ENCODE measurements at places on chromosomes 7 and 10.

- no peak for DNase-seq
These were observed 14.0 kb upstream of the RAMP3 start for GRCh38 chr7:45143616-45144015.

DNA sequence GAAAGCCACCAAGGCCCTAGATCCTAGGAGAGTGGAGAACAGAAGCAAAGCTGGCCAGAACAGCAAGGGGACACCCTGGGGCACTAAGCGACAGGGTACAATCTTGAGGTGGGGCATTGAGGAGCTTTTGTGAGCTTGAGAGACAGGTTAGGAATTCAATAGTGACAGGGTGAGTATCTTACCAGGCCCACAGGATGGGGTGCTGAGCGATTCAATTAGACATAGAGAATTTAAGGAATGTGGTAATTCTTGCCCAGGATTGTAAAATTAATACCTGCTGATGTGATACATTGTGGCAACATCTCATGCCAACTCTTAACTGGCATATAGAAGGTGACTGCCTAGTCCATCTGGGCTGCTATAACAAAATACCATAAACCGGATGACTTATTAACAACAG is 14.0 kb downstream of the RBP3 start:
- no peak for DNase-seq

GRCh38 chr7:92057375-92057774 is 76.9 kb downstream of the CYP51A1 start:
- no peak for DNase-seq

DNA sequence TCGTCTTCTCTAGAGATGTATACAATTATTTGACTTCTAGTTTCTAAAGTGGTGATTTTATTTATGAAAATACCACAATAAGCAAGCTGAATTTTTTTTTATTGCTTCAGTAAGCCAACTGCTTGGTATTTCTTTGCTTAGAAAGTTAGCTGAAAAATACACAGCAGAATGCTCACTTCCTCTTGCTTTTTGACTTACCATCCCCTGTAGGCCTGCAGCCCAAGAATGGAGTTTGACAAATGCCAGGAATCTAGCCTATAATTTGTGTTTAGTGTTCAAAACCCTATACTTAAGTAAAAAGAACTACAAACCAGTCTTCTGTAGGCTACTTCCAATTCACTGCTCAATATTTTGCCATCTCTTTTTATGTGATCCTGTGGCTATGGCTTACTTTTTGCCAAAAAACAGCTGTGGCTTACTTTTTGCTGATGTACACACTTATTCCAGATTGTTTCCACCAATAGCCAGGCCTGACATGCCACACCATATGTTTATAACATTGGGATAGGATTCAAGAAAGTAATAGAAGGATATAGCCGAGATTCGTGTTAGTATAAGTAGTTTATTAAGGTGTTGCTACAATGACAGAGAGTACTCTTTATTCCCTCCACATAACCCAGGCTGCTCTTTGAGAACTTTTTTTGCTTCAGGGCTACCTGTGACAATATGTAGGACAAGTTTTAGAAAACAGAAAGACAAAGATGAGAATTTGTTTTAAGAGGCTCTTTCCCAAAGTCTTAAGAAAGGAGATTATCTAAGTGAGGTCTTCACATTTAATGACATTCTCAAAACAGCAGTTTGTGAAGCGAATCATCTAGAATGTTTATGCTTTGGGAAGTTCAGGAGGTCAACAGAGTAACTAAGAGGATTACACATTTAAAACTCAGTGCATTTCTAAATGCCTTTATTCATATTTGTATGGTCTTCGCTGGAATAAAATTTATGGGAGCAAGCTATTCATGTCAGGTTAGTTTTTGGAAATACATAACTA is 263.9 kb upstream of the FZD1 start:
- DNase-seq: no peak

- DNase-seq: no peak
These were observed 29.9 kb downstream of the KAZALD1 start for GRCh38 chr10:101091546-101092290.

- no peak for DNase-seq
These were observed 19.7 kb upstream of the SHH start for GRCh38 chr7:155831807-155832524.

- no peak for DNase-seq
These were observed 17.5 kb downstream of the CFAP69 start for GRCh38 chr7:90262438-90262837.

DNA sequence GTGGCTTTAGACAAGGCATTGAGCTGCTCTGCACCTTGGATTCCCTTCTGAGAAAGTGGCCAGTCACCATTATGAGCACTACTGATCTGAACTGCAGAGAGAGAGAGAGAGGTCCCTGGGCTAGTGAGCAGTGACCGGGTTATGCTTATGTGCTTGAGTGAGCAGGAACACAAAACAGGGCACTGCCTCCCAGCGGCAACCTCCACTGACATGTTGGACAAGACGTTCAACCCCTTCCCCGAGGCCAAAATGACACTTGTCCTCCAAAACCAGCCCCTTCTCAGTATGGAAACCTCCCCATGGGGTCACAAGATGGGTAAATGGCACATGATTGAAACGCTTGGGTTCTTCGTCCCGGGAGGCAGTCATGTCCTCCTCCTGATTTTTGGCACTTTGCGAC is 339.4 kb upstream of the ZMIZ1 start:
- no peak for DNase-seq

GRCh38 chr7:83441-83840 is 108.9 kb upstream of the FAM20C start:
- no peak for DNase-seq

DNA sequence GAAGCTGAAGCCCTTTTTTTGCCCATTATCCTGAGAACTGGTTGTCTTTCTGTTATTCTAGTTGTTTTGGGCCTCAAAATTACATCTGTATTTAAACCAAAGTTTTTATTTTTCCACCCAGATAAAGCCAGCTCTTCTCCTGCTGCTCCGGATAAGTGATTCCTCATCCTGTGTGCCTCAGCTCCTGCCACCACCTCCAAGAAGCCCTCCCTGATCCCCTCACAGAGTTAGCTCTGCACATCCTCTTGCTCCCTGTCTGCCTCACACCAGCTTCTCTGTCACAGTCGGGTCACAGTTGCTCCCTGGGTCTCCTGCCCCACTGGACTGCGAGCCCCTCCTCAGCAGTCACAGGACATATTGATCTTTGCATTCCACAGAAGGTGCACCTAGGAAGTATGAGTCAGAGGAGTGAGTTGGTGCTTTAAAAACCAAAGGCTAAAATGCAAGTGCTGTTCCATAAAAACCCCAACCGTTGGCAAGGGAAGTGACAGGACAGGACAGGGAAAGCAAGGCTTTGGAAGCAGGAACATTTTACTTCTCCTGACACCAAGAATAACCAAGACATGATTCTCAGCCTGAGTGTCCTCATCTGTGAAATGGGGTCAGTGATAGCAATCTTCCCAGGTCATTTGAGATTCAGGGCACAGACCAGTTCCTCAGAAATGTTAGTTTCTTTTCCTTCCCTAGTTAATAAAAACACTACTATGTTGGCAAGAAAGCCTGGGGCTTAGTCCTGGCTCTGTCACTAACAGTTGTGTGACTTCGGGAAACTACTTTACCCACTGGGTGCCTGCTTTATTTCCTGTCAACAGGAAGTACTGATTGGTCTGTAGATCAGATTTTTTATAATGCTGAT is 36.5 kb upstream of the EEPD1 start:
- DNase-seq: no peak

DNA sequence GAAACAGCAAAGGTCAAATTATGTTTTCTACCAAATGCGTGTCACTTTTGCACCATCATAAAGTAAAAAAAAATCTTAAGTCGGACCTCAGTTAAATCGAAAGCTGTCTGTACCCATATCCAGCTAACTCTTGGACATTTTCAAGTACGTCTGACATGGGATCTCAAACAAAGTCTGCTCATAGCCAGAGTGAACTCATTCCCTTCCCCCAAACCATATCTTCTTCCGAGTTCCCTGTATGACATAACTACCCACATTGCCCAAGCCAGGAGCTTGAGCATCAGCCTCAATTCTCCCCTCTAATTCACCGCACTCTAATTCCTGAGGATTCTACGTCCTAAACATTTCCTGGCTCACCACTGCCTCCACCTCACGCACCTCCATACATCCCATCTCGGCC is 44.8 kb upstream of the TARP start:
- DNase-seq: no peak

GRCh38 chr10:125123476-125124114 is 36.8 kb downstream of the CTBP2 start:
- peak; percentile 87 for DNase-seq

DNA sequence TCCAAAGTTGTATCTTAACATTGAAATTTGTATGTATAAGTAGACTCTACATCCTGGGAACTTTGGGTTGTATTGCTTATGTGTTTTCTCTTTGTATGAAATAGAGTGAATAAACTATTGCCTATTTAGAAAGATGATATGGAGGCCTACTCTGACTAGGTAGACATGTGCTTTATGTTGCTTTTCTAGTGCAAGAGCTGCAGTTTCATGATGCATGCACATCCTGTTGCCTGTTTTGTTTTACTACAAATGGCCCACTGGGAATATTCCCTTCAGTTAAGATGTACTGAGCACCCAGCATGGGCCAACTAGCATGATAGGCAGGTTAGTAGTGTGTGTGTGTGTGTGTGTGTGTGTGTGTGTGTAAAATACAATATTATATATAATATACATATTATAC is 282.1 kb upstream of the LRGUK start:
- DNase-seq: no peak

All from right atrium auricular region (tissue), 2 donors.